ENCODE measurements at places on chromosomes 13 and 19.
A peak's percentile ranks its signal among the peaks of the same experiment; 100 is the strongest.

DNA sequence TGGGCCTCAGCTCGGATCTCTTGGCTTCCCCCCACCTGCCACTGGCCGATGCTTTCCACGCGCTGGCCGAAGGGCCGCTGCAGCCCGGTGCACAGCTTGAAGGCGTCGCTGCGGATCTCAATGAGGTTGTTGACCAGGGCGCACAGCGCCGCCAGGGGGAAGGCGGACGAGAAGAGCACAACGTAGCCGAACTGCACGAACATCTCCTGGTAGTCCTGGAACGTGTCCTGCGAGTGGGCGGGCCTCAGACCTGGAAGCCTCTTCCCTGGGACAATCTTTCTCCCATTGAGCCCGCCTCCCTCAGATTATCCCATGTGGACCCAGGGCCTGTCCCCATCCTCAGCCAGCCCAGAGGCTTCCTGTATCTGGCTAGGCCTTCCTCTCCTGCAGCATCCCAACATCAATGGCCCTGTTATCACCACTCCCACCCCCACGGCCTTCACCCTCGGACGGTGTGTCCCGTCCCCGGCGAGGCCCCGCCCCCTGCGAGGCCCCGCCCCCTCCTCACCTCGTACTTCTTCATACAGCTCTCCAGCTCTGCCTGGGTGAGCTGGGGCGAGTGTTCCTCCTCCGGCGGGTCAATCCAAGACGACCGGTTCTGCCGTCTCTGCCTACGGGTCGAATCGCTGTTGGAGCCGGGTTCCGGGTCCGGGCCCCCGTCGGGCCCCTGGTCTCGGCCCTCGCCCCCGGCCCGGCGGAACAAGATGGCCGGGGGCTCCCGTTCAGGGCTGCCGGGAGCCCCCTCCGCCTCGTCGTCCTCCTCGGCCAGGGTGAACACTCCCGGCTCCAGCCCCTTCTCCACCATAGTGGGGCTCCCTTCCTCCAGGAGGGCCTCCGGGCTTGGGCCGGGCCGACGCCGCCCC lies 6.8 kb downstream of the ANO8 start:
- DNase-seq = no peak

- no peak for DNase-seq
These were observed 5.6 kb downstream of the GDF15 start for GRCh38 chr19:18391509-18392075.

GRCh38 chr13:91017031-91017668 lies 330.3 kb upstream of the MIR17HG start:
- DNase-seq = no peak

DNA sequence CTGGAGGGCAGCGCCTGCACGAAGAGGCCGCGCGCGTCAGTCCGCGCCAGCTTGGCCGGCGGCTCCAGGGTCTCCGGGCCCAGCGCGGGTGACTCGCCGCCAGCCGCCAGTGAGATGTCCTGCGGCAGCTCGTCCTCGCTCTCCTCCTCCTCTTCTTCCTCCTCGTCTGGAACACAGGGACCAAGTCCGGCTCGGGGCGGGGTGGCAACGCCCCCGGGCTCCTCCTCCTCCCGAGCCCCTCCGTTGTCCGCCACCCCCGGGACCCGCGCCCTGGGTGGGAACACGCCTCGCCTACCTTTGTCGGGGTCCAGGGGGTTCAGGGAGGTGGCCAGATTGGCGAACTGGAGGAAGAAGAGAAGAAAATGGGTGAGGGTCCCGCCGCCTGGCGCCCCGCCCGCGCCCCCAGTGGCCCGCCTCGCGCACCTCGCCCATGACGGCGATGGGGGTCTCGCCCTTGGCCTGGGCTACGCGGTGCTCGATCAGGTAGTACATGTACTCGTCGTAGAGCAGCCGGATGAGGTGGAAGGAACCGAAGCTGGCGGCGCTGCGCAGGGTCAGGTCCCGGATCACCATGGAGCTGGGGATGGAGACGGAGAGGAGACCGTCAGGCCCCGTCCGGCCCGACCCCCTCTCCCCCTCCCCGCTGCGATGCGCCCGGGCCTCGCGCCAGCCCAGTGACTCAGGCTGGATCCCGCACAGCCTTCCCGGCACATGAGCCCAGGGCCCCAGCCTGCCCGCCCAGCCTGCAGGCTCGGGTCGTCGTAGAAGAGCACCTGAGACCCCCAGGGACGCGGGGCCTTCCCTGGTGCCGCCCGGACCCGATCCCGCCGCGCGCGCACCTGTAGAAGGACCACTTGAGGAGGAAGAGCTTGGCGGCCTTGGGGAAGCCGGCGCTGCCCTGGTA lies 10.6 kb downstream of the DCAF15 start:
- DNase-seq = no peak

DNA sequence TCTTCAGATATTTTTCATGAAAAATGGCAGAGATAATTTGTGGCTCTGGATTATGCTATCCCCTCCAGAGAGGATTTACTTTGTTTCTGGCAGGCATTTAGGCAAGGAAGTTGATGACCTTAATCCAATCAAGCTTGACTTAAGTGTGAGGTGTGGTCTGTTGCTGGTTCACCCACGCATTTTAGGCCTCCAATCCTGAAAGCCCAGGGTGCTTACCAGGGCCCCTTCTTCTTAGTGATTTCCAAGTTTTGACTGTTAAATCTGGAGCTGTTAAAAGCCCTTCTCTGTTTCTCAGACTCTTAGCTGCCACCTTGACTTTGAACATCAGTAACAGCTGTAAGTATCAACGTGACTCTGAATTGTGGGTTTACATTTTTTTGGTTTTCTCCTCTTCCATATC lies 161.8 kb downstream of the DNAJC15 start:
- DNase-seq = no peak

DNA sequence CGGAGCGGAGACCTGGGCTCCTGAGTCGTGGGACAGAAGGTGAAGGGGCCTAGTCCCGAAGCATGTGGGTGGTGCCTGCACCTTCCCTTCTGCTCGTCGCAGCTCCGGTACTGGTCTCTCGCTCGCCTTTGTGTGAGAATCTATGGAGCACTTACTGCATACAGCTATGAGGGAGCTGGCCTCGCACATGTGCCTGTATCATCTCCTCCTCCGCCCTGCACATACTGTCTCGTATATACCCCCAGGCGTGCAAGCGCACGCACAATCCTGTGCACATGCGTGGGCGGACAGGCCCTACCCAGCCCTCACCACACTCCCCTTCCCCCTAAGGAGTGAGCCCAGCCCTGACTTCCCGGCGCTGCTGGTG lies 8.7 kb downstream of the PIK3R2 start:
- DNase-seq = no peak

DNA sequence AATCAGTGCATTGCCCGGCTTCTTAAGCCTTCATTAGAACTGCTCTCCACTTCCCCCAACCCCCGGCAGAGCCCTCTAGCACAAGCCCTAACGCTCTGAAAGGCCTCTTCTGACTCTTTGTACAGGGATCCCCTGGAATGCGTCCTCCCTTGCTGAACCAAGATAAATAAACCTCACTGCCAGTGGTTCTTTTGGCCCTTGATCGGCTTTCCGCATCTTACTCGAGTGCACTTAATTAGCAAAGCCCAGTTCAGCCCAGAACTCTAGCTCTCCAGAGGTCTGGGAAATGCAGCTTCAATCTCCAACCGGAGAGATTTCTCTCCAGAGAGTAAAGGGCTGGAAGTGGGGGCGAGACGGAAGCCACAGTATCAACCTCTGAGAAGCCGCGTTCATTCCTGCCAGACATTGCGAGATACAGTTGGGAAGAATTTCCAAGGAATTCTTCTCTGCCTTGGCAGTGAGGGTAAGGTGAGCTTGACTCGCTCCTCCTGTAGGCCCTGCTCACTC lies 8.7 kb upstream of the ZNF444 start:
- DNase-seq = peak; percentile 39

GRCh38 chr19:33557196-33557595 lies 35.6 kb upstream of the PEPD start:
- no peak for DNase-seq

DNA sequence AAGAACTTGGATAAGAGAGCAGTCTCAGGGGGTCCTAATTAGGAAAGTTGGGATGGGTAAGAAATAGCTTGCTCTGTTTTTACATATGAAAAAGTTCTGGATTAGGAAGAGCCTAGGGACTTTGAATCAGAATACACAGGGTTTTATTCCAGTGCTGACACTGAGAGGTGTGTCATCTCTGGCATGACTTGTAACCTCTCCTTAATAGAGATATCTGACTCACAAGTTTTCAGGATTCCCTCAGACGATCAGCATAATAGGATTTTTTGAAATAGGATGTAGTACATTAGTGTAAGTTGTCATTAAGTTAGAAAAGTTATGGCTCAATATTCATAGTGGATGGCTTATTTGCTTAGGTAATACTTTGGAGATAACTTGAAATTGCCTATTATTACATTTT lies 555.2 kb upstream of the MIR17HG start:
- no peak for DNase-seq

GRCh38 chr13:75657111-75657510 lies 21.0 kb downstream of the LMO7 start:
- DNase-seq = no peak

GRCh38 chr19:48415395-48415794 lies 21.9 kb downstream of the GRIN2D start:
- no peak for DNase-seq

GRCh38 chr13:48066310-48066989 lies 28.5 kb downstream of the MED4 start:
- DNase-seq = no peak

GRCh38 chr19:28023064-28023463 lies 1189.9 kb downstream of the UQCRFS1 start:
- DNase-seq = no peak

- DNase-seq = no peak
These were observed 4.7 kb downstream of the AKAP11 start for GRCh38 chr13:42276683-42277082.

DNA sequence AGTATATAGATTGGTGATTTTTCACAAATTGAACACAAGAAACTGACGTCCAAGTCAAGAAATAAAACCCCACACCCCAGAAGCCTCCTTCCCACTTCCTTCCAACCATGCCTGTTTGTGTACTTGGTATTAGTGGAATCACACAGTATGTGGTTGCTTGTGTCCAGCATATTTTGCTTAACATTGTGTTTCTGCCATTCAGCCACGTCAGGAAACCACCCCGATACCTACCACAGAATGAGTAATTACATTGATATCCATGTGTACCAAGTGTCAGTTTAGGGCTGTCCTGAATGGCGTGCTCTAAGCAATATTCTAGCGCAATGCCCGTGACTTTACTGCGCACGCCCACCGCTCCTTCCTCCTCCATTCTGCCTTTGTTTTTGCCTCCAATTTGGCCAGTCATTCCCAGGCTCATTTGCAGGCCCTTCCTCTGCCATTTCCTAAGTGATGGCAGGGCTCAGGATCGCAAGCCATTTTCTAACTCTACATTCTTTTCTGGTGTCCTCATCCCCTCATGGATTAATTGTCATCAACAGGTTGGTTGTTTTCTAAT lies 25.9 kb upstream of the MPHOSPH8 start:
- DNase-seq = no peak

DNA sequence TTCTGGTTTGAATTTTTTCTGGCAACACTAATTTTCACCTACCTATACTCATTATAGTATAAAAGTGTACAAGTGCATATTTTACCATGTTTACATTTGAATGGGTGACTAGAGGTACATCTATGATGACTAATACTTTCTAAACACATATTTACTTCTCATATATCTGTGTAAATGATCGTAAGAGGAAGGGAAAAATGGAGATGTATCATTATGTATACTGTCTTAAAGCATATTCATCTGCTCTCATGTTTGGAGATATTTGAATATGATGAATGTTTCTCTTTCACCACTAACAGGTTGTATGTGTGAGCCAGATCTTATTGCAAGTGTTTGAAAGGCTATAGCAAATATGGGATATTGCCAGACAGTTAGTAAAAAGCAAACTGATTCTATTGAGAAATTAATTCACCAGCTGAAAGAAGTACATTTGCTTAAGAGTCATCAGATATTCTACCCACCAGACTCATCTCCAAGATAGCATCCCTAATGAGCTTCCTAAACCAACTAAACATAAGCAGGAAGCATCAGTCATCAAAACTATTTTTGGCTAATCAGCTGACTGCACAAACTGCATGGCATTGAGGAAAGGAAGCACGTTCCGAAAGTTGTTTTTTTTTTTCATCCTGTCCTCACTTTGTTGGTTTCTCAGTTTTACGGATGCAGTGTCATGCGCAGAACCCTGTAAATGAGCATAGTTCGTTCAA lies 738.2 kb downstream of the GPC5 start:
- no peak for DNase-seq
